Gastrocnemius medialis (tissue), 4 donors: ENCODE measurements at places on chromosomes 12 and 14. TPM values are rescaled to one million over a fixed set of nuclear protein-coding genes. Genes with fewer than 3 reads are reported as not detected.

Gene PRDM4
- 13.8 TPM for total RNA-seq

- H3K27ac ChIP-seq: no peak overlapping the region
- H3K36me3 ChIP-seq: no peaks in the 10 kb centered on the region
- H3K27me3 ChIP-seq: no peaks in the 10 kb centered on the region
- H3K4me3 ChIP-seq: no peak overlapping the region
Observed at GRCh38 chr12:88842314-88842713, 262.0 kb upstream of the KITLG start.

DNA sequence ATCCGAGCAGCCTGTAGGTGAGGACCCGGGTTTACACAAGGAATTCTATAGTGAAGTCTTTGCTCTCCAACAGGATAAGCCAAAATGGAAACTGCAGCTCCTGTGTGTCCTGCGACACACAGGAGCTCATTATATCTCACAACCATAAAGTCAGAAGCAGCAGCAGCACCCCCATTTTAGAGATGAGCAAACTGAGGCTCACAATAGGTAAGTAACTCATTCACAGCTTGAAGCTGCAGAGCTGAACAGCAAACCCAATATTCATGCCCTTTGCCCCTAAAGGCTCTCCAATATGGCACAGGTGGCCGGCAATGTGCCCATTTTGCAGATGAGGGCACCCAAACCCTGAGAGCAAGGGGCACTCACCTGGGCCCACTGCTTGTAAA, 4.6 kb downstream of the NCOR2 start:
- H3K4me1 ChIP-seq: peaks cover 29% of the 10 kb centered on the region
- no peak for DNase-seq
- no peaks in the 10 kb centered on the region for H3K36me3 ChIP-seq
- no peaks in the 10 kb centered on the region for H3K27me3 ChIP-seq
- H3K27ac ChIP-seq: no peak overlapping the region

DNA sequence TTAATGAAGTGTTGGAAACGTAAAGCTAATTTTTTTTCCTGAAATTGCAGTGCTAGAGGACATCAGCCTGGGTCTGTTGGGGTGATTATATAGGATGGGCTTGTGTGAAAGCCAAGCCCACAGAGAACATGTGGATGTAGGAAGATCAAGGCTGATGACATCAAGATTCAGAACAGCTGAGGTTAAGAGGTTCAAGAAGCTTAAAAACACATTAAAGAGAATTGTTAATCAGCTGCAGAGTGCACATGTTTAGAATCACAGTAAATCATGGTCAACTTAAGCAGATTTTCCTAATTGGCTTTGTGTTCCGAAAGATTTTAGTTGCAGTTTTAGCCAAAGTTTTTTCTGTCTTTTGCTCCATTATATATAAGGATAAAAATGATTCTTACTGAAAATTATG, 87.9 kb upstream of the PRICKLE1 start:
- no peak overlapping the region for H3K27ac ChIP-seq
- H3K4me3 ChIP-seq: no peak overlapping the region
- peaks cover 13% of the 10 kb centered on the region for H3K4me1 ChIP-seq
- H3K27me3 ChIP-seq: no peaks in the 10 kb centered on the region
- H3K36me3 ChIP-seq: no peaks in the 10 kb centered on the region
- no peak for DNase-seq

Gene MYH6
- total RNA-seq: 20.4 TPM

DNA sequence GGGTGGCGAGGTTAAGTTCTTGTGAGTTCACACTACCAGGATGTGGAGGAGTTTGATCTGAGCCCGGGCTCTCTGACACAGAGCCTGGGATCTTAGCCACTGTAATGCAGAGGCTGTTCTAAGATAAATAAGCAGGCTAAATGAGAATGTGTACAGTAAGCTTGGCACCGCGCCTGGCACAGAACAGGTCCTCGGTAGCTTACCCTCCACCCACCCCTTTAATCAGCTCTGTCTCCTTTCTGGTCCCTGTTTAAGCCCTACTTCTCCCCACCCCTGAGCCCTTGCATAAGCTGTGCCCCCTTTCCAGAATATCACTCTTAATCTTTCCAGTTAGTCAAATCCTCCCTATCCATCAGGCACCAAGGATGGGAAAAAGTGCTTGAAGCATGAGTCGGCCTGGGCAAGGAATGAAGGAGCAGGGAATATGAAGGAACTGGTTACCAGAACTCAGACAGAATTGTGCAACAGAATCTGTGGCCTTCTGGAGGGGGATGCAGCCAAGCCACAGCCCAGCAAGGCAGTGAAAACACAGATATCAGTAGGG, 32.8 kb upstream of the CMKLR1 start:
- no peak for DNase-seq
- no peak overlapping the region for H3K4me3 ChIP-seq
- H3K27me3 ChIP-seq: no peaks in the 10 kb centered on the region
- H3K27ac ChIP-seq: no peak overlapping the region

- no peak overlapping the region for H3K27ac ChIP-seq
- no peaks in the 10 kb centered on the region for H3K36me3 ChIP-seq
- DNase-seq: no peak
- H3K4me1 ChIP-seq: no peaks in the 10 kb centered on the region
Observed at GRCh38 chr14:101058571-101058970, 155.0 kb upstream of the RTL1 start.

DNA sequence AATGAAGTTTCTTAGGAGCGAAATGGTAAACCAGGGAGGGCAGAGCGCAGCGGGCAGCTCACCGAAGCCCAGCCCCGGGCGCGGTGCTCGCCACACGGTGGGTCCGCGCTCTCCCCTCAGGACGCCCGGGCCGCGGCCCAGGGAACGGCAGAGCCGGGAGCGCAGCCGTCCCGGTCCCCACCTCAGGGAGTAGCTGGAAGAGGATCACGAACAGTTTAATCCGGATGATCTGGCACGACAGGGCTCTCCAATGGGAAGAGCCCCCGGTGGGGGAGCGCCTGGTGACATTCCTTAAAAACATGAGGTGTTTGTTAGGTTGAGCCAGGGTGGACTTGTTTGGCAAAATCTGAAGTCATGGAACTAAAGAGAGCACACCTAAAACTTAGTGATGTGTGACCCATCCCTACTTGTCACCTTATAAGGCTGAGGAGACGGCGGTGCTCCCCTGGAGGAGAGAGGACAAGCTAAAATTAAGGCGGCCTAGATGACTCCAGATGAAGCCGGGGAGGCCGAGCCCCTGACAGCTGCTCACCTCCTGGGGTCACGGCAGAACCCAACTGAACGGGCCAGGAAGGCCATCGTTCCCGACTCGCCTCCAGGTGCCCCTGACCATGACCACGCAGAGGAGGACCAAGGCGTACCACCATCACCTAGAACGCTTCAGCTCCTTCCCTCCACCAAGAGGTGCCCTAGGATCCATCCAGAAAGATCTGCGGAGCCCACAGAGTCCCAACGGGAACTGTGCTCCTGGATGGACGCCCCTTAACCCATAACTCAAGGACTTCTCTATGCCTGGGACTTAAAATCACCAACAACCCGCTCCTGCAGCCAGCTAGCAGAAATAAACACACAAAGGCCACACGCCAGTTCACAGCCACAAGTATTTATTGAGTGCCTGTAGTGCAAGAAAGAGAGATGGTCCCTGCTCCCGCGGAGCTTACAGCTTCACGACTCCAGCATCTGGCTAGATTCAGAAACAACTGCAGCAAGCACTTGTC, 866 bp upstream of the PITPNM2 start:
- H3K27me3 ChIP-seq: no peaks in the 10 kb centered on the region
- no peaks in the 10 kb centered on the region for H3K36me3 ChIP-seq
- peak overlapping the region; percentile 76 for H3K27ac ChIP-seq
- peaks cover 25% of the 10 kb centered on the region for H3K4me1 ChIP-seq
- no peak for DNase-seq

GRCh38 chr12:104222976-104223375, 7.4 kb downstream of the TXNRD1 start:
- no peak overlapping the region for H3K27ac ChIP-seq
- DNase-seq: no peak
- H3K4me1 ChIP-seq: peaks cover 12% of the 10 kb centered on the region
- H3K4me3 ChIP-seq: no peak overlapping the region
- H3K36me3 ChIP-seq: no peaks in the 10 kb centered on the region

GRCh38 chr14:74418031-74418430, 8.0 kb downstream of the SYNDIG1L start:
- no peak overlapping the region for H3K27ac ChIP-seq
- no peak for DNase-seq
- H3K4me1 ChIP-seq: no peaks in the 10 kb centered on the region
- no peak overlapping the region for H3K4me3 ChIP-seq
- H3K27me3 ChIP-seq: no peaks in the 10 kb centered on the region

GRCh38 chr12:8065991-8066594, at the start of gene C3AR1:
TSS of gene C3AR1 (minus strand) at chr12:8066359. CDS start at chr12:8060185, 6,174 bp downstream.
- no peaks in the 10 kb centered on the region for H3K27me3 ChIP-seq
- no peak within 1 kb of the TSS for H3K4me3 ChIP-seq
- no peaks in the 10 kb centered on the region for H3K36me3 ChIP-seq
- no peak within 1 kb of the TSS for H3K27ac ChIP-seq

GRCh38 chr14:61342486-61342885, 21.1 kb downstream of the PRKCH start:
- DNase-seq: no peak
- no peaks in the 10 kb centered on the region for H3K27me3 ChIP-seq
- H3K27ac ChIP-seq: peak overlapping the region; percentile 63
- H3K4me1 ChIP-seq: peaks cover 36% of the 10 kb centered on the region
- no peak overlapping the region for H3K4me3 ChIP-seq

GRCh38 chr14:67814821-67815220, 1.6 kb downstream of the ZFYVE26 start:
- H3K27ac ChIP-seq: no peak overlapping the region
- peaks cover 16% of the 10 kb centered on the region for H3K4me1 ChIP-seq
- no peak for DNase-seq
- H3K27me3 ChIP-seq: no peaks in the 10 kb centered on the region
- H3K4me3 ChIP-seq: no peak overlapping the region

GRCh38 chr12:13299457-13299856, 102.9 kb downstream of the EMP1 start:
- no peaks in the 10 kb centered on the region for H3K4me1 ChIP-seq
- no peaks in the 10 kb centered on the region for H3K36me3 ChIP-seq
- no peaks in the 10 kb centered on the region for H3K27me3 ChIP-seq
- no peak overlapping the region for H3K27ac ChIP-seq

Gene REM2
- not detected for total RNA-seq

Gene KLHDC1
- total RNA-seq: 4.1 TPM

DNA sequence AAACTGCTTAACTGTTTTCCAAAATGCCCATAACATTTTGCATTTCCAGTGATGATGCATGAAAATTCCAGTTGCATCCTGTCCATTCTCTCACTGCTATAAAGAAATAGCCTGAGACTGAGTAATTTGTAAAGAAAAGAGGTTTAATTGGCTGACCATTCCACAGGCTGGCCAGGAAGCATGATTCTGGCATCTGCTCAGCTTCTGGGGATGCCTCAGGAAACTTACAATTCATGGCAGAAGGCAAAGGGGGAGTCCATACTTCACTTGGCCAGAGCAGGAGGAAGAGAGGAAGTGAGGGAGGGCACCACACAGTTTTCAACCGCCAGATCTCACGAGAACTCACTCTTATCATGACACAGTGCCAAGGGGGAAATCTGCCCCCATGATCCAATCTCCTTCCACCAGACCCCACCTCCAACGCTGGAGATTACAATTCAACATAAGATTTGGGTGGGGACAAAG, 18.2 kb upstream of the CLEC2D start:
- H3K36me3 ChIP-seq: peaks cover 21% of the 10 kb centered on the region
- H3K27ac ChIP-seq: peak overlapping the region; percentile 85
- H3K27me3 ChIP-seq: no peaks in the 10 kb centered on the region
- no peak overlapping the region for H3K4me3 ChIP-seq
- no peak for DNase-seq

Gene FGF6
- 5.9 TPM for total RNA-seq

- no peak for DNase-seq
- peaks cover under 1% of the 10 kb centered on the region for H3K4me1 ChIP-seq
- H3K4me3 ChIP-seq: no peak overlapping the region
Observed at GRCh38 chr12:28242496-28243309, 52.4 kb downstream of the CCDC91 start.
